Sigmoid colon (tissue), 7 donors: ENCODE measurements at places on chromosomes 7 and 10.

- DNase-seq = no peak
These were observed 818.6 kb upstream of the IGFBP3 start for GRCh38 chr7:46739518-46740234.

DNA sequence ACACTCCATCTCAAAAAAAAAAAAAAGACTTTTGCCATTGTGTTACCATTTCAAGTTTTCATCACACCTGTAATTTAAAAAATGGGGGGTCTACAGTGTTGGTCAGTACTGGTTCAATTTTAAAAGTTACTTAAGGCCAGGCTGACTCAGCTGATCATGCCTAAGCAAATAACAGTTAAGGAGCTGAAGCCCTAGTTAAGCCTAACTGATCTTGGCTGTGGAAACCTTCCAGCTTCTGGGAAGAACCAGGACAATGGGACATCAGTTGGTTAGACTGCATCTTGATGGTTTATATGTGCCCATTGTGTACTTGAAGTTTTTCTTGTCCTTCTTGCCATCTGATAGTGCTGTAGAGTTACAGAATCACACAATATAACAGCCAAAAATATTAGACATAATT, 26.7 kb downstream of the VCL start:
- no peak for DNase-seq

DNA sequence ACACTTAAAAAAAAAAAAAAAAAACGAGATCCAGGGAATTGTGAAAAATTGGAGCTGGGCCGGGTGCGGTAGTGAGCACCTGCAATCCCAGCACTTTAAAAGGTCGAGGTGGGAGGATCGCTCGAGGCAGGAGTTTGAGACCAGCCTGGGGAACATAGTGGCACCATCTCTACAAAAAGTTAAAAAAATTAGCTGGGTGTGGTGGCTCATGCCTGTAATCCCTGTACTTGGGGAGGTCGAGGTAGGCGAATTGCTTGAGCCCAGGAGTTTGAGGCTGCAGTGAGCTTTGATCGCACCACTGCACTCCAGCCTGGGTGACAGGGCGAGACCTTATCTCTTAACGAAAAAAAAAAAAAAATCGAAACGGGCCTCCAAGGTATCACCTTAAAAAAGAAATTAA, 2.0 kb downstream of the CLDN4 start:
- DNase-seq = no peak

- no peak for DNase-seq
These were observed 498.6 kb downstream of the GLRX3 start for GRCh38 chr10:130634816-130635215.

GRCh38 chr7:132457658-132458057, 118.6 kb downstream of the PLXNA4 start:
- DNase-seq = no peak

GRCh38 chr10:114957673-114958072, 19.7 kb downstream of the TRUB1 start:
- DNase-seq = no peak

GRCh38 chr10:87626422-87626892, 33.2 kb upstream of the PAPSS2 start:
- no peak for DNase-seq

- no peak for DNase-seq
These were observed 1049.9 kb downstream of the REEP3 start for GRCh38 chr10:64571056-64571455.

DNA sequence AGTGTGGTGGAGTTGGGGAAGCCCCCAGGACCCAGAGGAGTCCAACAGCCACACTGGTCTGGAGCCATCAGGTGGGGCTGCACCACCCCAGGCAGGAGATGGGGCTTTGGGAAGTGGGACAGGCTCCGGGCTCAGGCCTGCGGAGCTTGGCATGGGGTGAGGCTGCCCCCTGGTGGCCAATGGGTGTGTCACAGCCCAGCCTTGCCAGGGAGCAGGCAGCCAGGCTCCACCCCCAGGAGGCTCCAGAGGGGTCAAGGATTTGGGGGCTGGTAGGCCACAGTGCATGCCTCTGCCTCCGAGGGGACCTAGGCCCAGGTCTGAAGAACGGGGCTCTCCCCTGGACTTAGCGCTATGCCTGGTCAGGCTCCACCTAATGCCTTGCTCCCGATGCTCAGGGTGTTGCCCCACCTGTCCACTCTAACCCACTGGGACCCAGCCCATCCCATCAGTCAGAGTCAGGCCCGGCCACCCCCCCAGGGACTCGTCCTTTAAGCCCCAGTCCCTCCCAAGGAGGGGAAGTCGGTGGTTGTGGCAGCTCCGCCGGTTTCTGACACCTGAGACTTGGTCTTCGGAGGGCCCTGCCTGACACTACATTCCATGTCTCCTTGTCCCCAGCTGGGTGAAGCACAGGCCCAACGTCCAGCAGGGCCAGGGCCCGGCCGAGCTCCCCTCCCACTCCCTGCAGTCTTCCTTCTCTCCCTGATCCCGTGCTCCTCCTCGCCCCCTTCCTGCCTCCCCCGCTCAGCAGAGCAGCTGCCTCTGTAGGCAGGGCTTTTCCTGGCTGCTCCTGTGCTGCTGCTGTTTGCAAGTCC, 11.3 kb upstream of the SAMD8 start:
- peak; percentile 88 for DNase-seq

DNA sequence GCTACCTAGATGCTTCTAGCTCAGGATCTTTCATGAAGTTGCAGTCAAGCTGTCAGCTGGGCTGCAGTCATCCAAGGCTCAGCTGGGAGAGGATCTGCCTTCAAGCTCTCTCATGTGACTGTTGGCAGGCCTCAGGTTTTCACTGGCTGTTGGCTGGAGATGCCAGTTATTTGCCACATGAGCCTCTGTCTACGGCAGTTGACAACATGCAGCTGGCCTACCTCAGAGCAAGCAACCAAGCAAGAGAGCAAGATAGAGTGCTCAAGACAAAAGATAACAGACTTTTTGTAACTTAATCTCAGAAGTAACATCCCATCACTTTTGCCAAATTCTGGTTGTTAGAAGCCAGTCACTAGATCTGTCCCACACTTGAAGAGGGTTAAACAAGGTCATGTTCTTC, 125.8 kb downstream of the TPST1 start:
- peak; percentile 74 for DNase-seq

DNA sequence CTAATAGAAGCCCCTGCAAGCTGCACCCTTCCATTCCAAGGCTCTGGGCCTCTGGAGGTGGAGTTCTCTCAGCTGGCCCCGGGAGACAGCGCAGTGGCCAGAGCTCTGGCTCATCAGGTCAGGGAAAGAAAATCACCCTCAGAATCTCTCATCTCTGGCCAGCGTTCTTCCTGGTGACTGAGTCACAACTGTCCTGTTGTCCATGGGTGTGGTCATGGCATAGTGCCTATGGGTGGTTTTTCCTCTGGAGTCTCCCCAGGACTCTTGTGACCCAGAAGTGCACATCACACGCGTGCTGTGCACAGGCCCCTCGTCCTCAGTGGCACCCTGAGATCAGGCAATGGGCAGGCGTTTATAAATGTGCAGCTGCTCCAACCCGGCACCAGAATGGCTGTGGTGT, 27.4 kb upstream of the FXYD4 start:
- DNase-seq = no peak

DNA sequence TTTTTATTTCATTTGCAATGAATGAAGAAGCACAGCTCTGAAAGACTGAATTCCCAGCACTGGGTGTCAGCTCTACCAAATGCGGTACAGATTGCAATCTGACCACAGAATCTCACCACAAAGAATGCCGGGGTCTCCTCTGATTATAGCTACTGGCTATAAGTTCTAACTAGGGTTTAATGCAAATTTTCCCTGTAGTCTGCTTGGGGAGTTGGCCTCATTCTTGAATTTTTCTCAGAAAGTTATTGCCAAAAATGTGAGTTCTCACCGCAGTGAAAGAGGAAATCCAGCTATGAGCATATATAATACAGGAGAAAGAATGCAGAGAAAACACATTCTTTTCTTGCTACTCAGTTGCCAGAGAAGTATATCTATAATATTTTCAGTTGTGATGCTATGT, 1255.7 kb upstream of the LRRTM3 start:
- no peak for DNase-seq

DNA sequence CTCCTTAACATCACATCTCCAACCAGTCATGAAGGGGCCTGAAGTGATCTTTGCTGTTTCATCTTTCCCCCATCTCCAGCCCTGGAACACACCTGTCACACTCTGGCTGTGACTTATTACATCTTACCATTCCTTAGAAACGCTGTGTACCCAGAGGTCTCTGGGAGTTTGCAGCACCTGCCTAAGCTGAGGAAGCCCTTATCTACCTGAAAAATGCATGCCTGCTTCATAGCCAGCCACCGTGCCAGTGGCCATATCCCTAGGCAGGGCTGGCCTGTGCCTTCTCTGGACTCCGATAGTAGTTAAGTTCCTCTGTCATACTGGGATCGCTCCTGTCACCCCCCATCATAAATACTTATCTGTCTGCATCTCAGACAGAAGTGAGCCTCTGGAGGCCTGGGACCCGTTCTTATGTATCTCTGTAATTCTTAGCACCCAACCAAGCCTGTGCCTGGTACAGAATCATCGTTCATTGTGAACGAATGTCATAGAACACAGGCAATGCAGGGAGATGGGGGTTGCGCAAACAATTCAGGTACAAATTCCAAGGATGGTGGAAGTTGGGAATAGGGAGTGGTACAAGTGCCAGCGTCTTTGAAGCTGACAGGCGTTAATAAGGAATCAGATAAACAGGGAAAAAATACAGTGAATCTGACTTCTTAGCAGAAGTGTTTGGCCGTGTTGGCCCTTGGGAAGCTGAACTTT, 254.6 kb downstream of the CAMK1D start:
- DNase-seq = no peak

DNA sequence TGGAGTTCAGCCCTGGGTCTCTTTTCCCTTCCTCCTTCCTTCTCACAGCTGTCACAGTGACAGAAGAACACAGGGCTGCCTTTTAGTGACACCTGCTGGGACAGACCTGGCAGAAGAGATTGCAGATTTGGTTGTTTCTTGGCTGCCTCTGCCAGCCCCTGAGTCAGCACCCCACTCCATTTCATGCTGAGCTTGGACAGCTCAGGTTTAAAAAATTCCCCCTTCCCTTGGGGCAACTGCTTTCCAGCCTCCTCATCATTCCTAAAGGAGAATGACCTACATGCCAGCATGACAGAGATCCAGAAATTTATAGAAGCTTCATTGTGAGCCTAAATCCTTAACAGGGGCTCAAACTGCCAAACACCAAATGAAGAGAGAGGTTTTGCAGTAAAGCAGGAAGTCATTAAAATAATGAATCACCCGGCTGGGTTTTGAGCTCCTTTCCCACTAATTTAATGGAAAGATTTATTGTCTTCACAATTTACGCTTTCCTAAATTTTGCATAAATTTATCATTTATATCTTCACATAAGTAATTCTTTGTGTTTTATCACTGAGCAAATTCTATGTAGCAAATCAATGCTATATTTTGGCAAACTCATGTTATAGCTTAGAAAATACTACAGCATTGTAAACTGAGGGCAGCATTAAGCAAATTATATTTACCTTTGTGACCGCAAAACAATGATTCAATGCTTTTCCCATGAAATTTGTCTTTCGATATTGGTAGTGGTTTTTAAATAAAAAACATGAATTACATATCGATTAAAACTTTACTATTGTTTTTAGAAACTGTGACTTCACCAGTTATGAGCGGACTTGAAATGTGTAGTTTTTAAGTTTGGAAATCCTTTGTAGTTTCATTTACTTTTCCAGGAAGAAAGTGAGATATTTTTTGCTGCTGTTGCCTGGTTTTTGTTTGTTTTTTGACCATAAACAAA, 399.5 kb upstream of the ANKRD30A start:
- no peak for DNase-seq

- DNase-seq = no peak
These were observed 44.9 kb upstream of the MYL10 start for GRCh38 chr7:101673951-101674350.

- DNase-seq = no peak
These were observed 633.8 kb upstream of the IGFBP3 start for GRCh38 chr7:46554688-46555422.

- no peak for DNase-seq
These were observed 10.2 kb upstream of the LMOD2 start for GRCh38 chr7:123645516-123645915.

DNA sequence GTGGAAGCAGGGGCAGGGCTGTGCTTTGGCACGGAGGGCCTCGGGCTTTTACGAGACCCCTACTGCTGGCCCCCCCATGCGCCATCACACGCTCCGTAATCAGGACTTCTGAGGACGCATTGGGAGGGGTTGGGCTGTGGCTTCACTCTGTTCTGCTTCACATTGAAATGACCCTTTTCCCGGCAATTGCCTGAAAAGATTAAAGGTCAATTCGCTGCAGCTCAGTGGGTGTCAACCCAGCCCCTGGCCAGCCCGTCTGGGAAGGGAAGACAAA, 41.7 kb upstream of the UBE3C start:
- DNase-seq = no peak

DNA sequence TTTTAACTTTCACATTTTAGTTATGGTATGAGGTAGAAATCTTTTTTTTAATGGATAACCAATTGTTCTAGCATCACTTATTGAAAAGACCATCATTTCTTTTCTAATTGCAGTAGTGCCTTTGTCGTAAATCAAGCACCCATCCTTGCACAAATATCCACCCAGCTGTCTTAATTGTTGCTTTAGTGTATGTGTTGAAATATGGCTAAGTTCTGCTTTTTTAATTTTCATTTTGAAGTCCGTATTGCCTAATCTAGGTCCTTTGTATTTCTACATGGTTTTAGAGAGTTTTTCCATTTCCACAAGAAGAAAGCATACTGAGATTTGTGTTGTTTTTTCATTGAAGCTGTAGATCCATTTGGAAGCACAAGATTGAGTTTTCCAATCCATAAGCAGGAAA, 259.6 kb upstream of the SEMA3E start:
- no peak for DNase-seq

DNA sequence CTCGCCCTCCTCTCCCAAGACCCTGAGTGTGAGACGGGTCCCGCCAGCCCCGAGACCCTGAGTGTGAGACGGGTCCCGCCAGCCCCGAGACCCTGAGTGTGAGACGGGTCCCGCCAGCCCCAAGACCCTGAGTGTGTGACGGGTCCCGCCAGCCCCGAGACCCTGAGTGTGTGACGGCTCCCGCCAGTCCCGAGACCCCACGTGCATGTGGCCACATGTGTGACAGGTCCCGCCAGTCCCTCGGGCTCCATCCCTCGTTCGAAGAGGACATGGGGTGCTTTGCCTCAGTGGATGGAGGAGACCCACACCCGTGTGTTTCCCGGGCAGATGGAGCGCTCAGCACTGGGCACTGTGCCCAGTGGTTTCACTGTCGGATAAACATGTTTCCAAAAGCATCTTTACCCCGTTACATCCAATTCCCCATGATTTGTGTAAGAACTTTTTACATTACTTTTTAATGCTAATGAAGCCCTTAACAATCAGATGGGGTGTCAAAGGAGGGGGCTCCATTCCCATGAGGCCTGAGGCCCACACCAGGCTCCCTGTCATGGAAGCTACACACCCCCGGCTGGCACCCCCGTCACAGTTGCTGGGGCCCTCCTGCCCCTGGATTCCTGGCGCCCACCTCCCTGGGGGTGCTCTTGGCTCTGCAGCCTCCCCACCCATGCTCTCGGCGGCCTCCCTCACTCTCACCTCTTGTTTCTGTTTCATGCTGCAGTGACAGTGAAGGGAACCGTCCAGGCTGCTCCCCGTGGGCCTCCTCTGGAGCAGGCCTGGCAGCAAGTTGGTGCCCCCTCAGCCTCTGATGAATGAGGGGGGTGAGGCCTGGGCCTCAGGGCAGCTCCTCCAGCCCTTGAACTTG, 48.5 kb upstream of the CFAP46 start:
- no peak for DNase-seq

- no peak for DNase-seq
These were observed 584.9 kb downstream of the GRM8 start for GRCh38 chr7:126667742-126668366.
